ENCODE measurements at places on chromosomes 5 and 9.

GRCh38 chr5:33401482-33402390, 39.0 kb upstream of the TARS1 start:
- DNase-seq, result no peak

DNA sequence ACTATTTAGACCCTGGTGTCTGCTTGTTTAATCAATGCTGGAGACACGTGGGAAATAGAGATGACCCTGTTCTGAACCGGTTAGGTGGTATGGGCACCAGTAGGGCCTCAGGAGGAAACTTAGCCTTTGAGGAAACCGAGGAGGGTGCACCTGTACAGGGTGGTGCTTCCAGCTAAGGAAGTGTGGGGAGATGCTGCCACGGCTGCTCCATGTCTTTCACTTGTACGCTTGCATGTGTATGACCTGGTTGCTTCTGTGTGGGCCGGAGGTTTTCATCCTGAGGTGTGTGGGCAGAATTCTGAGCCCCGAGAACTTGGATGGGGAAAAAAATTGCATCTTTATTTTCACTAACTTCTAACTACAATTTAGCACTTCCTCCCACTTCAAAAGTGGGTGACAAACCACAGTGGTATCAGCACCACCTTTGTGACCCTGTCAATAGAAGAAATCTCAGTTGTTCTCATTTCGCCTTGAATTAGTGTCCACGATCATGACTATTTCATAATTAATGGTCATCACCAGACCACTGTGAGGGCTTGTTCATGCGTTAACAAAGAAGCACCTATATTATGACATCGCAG, 99.8 kb upstream of the SPATA31C2 start:
- DNase-seq, result no peak

GRCh38 chr5:157252711-157253465, 13.0 kb upstream of the CYFIP2 start:
- DNase-seq, result no peak

DNA sequence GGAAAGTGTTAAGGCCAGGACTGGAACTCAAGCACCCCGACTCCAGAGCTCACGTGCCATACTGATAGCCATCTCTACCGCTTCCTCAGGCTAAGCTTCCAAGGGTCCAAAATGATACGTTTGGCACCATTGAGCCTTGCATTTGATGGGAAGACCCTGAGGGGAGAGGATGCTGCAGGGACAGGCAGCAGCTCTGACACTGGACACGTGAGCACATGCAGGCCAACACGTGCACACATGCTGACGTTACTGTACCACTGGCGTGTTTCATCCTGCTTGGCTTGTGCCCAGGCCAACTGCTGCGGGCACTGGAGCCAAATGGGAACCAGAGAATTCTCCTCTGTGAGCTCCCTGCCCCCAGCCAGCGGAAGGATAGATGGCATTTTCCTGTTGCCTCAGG, 5.2 kb downstream of the FAT2 start:
- no peak for DNase-seq

GRCh38 chr5:132785864-132786263, 8.8 kb upstream of the SEPTIN8 start:
- no peak for DNase-seq

DNA sequence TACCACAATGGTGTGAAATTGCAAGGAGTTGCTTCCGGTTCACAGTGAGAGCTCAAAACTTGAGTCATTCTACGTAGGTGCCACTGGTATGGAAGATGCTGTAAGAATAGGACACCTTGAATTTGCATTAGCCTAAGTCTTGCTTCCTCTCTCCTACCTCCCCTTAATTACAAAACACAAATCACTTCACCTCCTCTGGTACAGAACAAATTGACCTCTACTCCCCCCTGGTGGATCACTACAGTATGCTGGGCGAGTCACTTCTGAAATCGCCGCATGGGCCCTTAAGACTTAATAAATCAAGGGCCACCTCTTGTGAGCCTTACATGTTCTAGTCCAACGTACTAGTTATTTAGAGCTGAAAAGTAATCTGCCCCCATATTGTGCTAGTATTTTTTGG, 145.3 kb upstream of the SMARCA2 start:
- peak; percentile 83 for DNase-seq

DNA sequence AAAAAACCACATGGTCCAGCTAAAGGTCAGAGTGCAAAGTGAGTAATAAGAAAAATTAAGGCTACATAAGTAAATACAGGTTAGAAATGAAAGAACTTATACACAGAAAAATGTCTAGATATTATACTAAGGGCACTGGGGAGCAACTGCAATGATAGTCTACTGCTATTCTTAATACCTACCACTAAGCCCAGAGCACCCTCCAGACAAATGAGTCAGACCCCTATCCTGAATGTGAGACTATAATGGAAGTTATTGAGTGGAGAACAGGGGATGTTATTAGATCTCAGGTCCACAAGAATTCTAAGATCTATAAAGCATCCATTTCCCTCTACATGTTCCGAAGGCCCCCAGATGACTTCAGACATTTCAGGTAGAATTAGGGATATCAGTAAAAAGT, 438.3 kb downstream of the PRELID2 start:
- no peak for DNase-seq

- DNase-seq, result no peak
Observed at GRCh38 chr9:32486839-32487562, 39.0 kb downstream of the RIGI start.

GRCh38 chr5:8871446-8871845, 674.4 kb downstream of the SEMA5A start:
- DNase-seq, result no peak

DNA sequence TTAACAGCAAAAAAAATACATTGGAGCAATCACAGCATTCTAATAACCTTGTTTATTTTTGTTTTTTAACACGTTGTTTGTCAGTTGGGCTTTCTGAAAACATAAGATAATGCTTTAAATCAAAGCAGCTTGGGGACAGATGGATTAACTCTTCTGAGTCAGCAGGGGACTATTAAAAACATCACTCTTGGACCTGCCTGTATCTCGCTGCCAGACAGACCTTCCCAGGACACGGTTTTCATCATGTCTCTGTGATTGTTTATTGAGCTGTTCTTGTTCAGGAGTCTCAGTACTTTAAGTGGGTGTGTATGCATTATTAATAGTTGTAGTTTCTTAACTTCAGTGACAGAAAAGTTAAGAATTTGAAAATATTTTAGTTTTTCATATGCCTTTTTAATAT, 173.2 kb downstream of the SH3GL2 start:
- no peak for DNase-seq

DNA sequence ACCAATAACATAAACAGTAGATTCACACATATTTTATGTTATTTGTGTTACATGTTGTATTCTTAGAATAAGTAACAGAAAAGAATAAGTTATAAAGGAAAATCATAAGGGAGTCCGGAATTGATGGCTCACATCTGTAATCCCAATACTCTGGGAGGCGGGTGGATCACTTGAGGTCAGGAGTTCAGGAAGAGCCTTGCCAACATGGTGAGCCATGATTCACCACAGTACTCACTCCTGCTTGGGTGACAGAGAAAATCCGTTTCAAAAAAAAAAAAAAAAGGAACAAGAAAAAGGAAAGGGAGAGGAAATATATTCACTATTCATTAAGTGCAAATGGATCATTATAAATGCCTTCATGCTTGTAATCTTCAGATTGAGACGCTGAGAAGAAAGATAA, 533.3 kb upstream of the CDH9 start:
- DNase-seq, result no peak

DNA sequence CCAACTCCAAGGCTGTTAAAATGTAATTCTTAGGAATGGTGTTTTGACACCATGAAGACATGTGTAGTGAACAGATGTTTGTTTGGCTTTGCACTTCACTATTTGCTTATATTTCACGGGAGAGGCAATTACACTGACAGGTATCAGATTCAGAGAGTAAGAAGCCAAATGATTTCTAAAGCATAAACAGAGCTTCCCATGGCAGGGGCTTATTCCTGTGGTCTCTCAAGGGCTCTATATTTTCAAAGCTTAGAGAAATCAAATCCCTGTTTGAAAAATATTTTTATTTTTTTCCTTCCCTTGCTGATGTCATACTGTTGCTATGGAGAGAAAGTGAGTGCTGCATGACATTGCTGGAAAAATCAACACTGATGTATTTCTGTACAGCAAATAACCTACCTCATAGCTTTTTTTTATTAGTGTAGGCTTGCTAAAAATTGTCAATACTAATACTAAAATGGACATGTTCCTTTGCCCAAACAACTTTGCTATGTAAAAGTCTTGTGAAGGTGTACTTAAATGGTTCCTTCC, 161.4 kb downstream of the GIN1 start:
- no peak for DNase-seq

- peak; percentile 65 for DNase-seq
Observed at GRCh38 chr9:128160603-128160987, 530 bp downstream of the BBLN start.

- no peak for DNase-seq
Observed at GRCh38 chr9:272251-273213, 57.9 kb downstream of the DOCK8 start.

- DNase-seq, result no peak
Observed at GRCh38 chr5:109242518-109242917, 167.3 kb downstream of the PJA2 start.

DNA sequence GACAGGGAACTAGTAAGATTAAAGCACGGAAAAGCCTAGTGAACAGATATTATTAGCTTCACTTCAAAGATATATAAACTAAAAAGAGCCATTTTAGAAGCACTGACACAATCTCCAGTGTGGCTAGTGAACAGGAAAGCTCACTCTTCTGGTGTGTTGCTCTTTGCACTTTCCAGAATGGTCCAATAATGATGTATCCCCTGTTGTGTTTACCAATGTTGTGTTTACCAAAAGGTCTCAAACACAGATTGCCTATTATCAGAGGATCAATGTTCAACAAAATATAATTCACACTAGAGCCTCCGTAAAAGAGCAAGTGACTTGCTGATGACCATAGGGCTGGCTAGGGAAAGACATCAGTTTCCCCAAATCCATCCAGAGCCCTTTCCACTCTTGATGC, 11.6 kb downstream of the KLHL3 start:
- no peak for DNase-seq

- peak; percentile 71 for DNase-seq
Observed at GRCh38 chr9:11199335-11199734, 586.5 kb upstream of the PTPRD start.

GRCh38 chr9:20649381-20649780, 27.1 kb upstream of the MLLT3 start:
- DNase-seq, result no peak

GRCh38 chr5:26492906-26493459, 545.4 kb downstream of the CDH9 start:
- DNase-seq, result no peak

- DNase-seq, result no peak
Observed at GRCh38 chr5:61999371-61999770, 306.6 kb upstream of the KIF2A start.

DNA sequence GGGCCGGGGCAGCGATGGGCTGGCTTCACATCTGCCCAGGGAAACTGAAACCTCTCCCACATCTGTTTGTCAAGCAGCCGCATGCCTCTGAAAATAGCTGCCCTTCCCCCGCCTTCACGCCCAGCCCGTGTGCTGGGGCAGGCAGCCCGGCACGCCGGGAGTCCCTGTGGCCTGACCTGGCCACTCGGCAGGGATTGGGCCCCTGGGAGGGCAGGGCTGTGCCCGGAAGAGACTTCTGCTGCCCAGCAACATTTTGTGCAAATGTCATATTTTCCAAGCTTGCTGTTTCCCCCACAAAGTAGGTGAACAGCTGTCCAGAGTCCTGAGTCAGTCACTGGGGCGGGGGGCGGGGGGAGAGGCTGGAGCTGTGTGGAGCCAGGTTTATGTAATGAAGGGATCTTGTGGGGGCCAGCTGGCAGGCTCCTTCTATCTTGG, 8.2 kb downstream of the COL27A1 start:
- peak; percentile 76 for DNase-seq

- DNase-seq, result peak; percentile 97
Observed at GRCh38 chr9:133147412-133148198, 16.1 kb downstream of the GBGT1 start.

- no peak for DNase-seq
Observed at GRCh38 chr5:118069452-118069851, 918.9 kb downstream of the DTWD2 start.

GRCh38 chr9:136133191-136133958, 14.7 kb upstream of the TMEM250 start:
- peak; percentile 90 for DNase-seq

DNA sequence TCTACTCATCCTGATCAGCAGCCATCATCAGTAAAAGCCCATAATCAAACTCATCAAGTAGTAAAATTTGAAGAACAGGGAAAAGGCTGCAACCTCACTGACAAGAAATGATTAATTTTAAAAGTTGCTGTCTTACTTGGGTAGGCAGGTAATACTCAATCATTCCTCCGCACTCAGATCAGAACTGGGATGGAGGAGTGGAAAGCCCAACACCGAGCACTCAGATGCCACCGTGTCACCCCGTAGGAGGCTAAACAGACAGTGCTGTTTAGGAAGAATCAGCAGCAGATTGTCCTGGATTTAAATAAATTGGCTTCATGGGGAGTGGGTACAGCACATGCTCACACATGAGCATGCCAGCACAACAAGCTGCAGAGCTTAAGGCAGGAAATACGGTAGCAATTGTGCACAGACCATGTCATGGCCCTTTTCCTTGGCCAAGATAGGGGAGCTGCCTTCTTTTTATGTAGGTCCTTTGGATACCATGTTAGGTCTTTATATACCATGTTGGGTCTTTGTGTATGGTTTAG, 92.6 kb upstream of the CDH6 start:
- DNase-seq, result no peak

DNA sequence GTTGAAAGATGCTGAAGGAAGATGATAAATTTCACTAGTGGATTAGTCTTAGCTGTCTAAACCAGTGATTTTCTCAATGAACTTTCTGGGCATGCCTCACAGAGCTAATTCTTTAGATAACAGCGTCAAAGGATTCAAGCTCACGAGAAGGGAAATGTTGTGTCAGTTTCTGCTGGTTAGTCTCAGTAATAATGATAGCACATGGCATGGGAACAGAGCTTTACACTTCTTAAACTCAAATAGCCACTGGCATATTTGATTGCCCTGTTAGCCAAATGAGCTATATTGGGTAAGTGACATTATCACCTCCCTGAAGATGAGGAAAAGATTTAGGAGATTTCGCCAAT, 139.3 kb upstream of the NR3C1 start:
- no peak for DNase-seq

DNA sequence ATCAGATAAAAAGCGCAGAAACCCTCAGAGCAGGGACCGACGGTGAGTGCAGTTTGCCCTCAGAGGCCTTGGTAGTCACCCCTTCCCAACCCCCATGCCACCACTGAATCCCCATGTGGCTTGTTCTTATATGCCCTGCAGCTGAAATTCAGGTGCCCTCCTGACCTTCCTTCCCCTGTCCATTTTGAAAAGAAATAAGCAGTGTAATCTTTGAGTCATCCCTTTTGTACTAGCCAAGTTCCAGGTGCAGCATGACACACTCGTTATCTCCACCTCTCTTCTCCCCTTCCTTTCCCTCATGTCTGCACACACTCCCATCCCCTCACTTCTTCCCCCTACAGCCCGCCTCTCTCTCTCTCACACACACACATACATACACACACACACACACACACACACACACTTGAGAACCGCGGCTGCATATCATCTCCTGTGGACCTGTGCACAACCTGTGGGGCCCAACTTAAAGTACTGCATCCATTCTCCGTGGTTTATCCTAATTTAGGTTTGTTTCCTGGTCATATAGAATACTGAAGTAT, 53.1 kb downstream of the SYK start:
- no peak for DNase-seq

GRCh38 chr5:138523406-138523805, 19.6 kb downstream of the ETF1 start:
- DNase-seq, result no peak

GRCh38 chr9:126719618-126720031, 85.2 kb upstream of the ZBTB43 start:
- DNase-seq, result peak; percentile 96

All from endodermal cell (in vitro differentiated cells).